ENCODE measurements at places on chromosomes 6 and 20.

DNA sequence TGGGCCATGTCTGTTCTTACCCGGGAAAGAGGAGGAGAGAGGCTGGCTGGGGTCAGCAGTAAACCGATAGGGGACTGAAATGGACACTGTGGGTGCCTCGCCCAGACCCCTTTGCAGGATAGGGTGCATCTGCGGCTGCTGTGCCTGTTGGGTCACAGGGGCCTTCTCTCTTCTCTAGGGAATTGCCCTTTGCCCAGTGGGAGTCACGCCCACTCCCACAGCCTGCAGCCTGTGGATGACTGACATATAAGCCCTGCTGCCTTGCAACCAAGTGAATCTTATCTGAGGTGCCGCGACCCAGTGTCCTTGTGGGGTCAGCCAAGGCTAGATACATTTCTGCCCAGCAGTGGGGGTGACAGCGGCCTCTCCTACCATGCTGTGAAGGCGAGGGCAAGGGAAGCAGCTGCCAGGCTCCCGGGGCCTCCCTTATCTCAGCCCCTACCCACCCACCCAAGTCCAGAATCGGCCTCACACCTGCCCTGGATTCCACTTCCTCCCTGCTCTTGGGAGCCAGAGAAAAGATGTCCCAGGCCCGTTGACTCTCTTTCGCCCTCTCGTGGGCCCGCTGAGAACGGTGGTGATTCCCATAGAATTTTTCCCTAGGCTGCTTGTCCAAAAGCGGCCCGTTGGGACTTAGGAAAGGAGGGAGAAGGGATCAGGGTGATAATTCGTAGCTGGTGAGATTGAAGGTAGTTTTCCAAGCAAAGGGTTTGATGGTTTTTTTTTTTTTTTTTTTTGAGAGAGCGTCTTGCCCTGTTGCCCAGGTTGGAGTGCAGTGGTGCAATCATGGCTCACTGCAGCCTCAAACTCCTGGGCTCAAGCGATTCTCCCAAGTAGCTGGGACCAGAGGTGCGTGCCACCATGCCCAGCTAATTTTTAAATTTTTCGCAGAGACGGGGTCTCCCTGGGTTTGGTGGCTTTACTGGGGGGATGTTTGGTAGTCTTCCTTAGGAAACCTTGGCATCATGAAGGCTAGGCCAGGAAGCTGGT is 76.4 kb upstream of the RNF24 start:
- DNase-seq: no peak

GRCh38 chr6:106783640-106784566 is 154.5 kb downstream of the QRSL1 start:
- DNase-seq: no peak

DNA sequence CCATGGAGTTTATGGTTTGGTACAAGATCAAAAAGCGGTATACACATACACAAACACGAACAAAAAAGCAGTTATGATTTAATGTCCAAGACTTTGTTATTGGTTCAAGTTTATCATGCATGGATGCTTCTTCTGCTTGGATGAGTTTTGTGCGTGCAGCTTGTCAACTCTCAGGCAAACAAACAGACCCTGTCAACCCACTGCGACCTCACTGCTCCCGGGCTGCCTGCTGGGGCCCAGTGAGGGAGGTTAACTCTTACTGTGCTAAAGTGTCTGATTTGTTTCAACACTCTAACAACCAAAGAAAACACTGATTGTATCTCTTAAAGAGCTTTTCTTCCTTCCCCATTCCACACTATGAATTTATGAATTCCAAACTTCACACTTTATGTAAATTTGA is 26.8 kb upstream of the DDR1 start:
- no peak for DNase-seq

DNA sequence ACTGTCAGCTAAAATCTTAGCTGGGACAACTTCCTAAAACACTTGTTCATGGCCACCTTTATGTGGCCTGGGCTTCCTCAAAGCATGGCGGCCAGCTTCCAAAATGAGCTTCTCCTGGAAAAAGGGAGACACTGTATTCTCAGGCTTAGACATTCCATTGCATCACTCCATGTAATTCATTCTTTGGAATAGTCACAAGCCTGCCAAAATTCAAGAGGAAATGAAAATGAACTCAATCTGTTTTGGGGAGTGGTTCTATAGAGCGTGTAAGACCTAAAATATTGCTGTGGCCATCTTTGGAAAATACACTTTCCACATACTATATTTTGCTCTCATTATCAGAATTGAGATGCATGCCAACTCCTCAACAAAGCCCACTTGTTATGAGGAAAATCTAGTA is 687.0 kb downstream of the KIF16B start:
- no peak for DNase-seq

GRCh38 chr20:17910828-17911294 is 57.7 kb downstream of the SNX5 start:
- no peak for DNase-seq

GRCh38 chr6:84522135-84522549 is 242.3 kb downstream of the TBX18 start:
- DNase-seq: no peak

DNA sequence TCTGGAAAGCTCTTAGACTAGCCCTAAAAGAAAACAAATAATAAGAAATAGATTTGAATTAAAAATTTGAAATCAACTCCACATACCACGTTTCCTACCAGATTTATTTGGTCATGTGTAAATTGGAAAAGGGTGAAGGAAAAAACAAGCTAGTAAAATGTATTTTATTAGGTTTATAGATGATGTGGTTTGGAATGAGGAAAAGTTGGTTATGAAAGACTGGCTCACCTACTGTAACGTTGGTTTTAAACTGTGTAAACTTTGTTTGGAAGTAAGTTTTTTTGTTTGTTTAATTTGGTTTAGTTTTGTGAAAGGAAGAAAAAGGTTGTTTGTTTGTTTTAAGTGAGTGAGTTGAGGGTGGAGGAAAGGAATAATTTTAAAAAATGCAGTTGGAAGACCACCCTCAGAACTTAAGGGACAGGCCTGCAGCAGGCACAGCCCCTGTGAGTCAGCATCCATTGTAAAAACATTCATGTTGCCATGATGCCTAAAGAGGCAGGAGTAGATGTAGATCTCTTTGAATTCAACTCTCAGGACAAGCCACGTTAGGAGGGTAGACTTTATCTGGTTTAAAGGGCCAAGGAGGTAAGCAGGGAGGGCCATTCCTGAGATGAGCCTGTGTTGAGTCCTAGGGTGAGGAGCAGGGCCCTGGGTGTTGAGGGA is 93.7 kb upstream of the SCGN start:
- DNase-seq: no peak

DNA sequence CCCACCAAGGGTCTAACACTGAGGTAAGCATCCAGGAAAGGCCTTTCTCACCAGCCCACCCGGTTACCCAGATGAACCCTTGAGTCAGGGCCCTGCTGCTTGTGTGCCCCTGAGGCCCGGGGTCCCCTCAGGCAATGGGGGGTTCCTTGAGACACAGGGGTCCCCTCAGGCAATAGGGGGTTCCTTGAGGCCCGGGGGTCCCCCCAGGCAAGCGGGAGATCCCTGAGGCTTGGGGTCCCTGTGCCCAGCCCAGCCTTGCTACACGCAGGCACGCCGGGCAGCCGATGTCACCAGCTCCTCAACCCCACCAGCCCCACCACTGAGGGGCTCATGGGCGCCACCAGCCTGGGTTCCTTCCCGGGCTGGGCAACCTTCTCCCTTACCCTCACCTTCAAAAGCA is 247.2 kb downstream of the TTLL2 start:
- DNase-seq: no peak

DNA sequence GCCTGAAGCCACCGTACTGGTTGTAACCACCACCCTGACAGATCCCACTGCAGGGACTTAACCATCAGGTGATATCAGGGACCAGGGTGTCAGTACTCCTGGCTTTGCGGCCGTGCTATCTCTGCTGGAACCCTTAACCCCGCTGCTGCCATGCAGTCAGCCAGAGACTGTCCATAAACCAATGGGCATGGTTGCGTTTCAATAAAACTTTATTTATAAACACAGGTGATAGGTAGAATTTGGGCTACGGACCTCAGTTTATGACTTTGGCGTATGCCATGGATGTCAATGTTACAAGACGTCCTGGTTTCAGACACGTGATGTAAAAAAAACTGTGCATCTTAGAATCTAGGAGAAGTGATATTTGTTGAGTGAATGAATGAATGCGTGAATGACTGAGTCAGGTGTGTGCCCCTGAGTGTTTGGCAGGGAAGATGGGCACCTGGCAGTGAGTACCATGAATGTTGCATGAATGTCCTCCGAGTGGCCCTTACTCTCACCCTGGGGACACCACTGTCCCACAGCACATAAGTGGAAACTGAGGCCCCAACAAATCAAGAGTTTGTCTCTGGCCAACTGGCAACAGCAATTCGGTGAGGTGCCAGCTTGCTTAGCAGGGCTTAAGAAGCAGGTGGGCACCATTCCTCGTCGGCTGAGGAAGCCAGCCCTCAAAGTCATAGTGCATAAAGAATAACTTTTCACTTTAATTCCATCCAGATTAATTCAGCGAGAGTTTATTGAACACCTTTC is 64.0 kb upstream of the APCDD1L start:
- no peak for DNase-seq

GRCh38 chr20:57275813-57276212 is 9.4 kb upstream of the BMP7 start:
- DNase-seq: no peak

GRCh38 chr6:105791583-105792318 is 294.4 kb upstream of the PRDM1 start:
- DNase-seq: no peak

DNA sequence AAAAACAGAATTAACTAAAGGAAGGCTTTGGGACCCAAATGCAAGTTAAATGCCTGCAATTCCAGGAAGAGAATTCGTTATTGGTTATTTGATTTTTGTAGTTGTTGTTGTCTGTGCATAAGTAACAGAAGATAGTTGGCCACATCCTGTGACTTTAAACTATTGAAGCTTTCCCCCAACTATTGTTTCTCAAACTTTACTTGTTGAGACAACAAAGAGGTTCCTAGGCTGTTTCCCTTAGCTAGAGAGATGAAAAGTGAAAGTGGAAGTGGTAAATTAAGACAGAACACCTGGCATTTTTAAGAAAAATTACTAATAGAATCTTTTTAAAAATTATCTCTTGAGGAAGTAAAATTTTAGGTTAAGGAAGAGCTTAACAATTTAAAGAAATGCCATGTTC is 525.2 kb downstream of the PKHD1 start:
- DNase-seq: no peak

- no peak for DNase-seq
These were observed 23.6 kb upstream of the NKAIN2 start for GRCh38 chr6:123780021-123780420.

GRCh38 chr20:35616465-35617396 is 1.1 kb downstream of the SPAG4 start:
- DNase-seq: no peak

DNA sequence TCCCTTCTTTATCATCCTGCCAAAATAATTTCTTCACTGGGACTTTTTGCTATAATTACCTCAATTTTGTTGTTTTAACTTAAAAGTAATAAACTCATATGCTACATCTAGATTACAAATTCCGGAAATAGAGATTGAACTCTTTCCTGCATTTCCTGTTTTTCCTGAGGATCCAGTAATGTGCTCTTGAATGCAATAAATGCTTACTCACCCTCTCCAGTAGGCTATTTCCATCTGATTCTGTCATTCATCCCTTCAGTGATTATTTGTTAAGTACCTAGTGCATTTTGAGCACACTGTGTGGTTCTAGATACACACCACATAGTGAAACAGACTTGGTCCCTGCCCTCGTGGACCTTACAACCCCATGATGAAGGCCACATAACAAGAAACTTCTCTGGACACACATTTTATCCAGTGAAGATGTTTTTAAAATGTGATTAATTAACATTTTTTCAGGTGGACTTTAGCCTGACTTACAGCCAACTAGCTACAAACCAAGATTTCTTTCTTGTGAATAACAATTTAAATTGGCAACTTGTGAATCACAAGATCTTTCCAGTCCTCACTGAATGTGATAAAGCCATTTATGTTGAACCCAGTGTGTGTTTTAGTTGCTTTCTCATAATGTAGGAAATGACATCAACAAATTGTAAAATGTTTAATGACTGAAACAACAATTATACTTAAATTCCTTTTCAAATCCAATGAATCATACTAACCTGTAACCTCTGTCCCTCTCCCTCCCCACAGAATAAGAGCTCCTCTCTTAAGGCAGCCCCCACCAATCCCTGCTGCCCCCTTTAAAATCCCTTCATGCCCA is 272.3 kb downstream of the KHDC1L start:
- no peak for DNase-seq

DNA sequence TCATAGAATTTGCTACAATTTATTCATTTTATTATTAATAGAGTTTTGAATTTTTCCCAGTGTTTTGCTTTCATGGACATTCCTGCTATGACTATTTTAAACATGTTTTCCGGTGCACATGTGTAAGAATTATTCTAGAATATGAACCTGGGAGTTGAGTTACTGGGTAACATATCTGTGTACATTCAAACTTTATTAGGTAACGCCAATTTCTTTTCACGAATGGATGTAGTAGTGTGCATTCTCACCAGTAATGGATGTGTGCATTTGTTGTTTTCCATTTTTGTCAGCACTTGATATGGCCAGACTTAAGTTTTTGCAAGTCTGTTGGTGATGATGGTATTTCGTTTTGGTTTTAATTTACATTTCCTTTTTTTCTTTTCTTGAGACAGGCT is 118.8 kb downstream of the CDKAL1 start:
- no peak for DNase-seq

DNA sequence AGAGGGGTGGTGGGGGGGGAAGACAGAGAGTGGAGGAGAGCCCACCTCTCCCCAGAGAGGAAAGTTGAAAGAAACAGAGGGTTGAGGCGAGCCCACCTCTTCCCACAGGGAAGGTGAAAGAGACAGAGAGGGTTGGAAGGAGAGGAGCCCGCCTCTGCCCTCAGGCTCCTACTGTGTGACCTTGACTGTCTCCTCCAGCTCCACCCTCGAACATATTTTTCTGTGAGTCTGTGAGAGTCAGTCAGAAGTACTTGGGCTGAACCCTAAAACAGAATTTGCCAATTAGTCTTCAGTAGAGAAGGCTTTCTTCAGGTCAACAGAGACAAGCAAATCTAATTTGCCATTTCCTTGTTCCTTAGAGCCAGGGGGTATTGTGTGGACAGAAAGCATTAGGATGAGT is 153.7 kb upstream of the SNX9 start:
- no peak for DNase-seq

DNA sequence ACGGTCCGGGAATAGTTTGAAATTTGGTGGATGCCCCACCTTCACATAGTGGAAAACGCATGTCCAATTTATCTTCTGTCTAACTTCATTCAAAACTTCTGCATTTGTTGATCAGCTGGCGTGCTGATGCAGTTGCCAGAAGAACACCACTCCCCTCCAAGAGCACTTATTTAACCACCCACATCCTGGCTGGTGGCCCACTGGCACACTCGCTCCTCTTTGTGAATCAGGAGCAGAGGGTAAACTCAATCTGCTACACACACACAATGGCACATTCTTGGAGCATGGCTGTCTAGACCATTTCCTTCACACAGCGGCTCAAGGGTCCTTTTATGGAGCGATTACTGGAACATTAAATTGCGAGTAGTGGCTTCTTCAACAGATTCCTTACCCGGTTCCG is 55.1 kb upstream of the CEP162 start:
- DNase-seq: no peak

DNA sequence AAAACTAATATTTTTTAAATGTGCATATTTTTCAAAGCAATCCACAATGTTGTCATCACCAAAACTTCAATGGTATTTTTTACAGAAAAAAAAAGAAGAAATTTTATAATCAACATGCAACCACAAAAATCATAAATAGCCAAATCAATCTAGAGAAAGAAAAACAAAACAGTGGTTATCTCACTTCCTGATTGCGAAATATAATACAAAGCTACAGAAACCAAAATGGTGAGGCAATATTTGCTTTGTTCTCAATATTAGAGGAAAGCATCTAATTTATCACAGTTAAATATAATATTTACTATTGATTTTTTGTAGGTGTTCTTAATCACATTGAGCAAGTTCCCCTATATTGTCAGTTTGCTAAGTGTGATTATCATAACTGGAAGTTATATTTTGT is 720.7 kb upstream of the ADGRB3 start:
- DNase-seq: no peak
